Muscle of arm (tissue), 14 donors: ENCODE measurements at places on chromosomes 2 and 18. TPM values are rescaled to one million over a fixed set of nuclear protein-coding genes. Genes with fewer than 3 reads are reported as not detected.

- no peak for DNase-seq
Observed at GRCh38 chr2:48459921-48460320, 70.0 kb upstream of the STON1 start.

- no peak for DNase-seq
Observed at GRCh38 chr2:233761040-233761769, 1.1 kb downstream of the UGT1A1 start.

- DNase-seq: peak; percentile 17
Observed at GRCh38 chr2:289362-290089, 1.6 kb upstream of the ALKAL2 start.

DNA sequence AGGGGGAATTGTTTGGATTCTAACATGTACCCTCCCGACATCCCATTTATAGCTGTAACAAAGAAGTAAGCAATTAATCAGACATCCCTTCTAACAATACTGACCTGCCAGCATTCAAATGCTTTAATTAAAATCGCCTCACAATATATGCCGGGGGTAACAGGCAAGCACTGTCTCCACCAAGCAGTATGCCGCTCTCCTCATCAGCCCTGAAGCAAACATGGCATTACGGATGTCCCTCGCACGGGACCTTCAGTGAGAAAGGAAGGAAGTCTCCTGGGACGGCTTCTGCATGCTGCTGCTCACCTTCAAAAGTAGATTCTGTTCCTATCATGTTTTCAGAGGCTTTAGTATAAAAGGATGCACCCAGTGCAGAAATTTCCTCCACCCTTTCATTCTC, 292.7 kb upstream of the POU3F3 start:
- no peak for DNase-seq

- DNase-seq: no peak
Observed at GRCh38 chr18:7585276-7585670, 18.2 kb downstream of the PTPRM start.

DNA sequence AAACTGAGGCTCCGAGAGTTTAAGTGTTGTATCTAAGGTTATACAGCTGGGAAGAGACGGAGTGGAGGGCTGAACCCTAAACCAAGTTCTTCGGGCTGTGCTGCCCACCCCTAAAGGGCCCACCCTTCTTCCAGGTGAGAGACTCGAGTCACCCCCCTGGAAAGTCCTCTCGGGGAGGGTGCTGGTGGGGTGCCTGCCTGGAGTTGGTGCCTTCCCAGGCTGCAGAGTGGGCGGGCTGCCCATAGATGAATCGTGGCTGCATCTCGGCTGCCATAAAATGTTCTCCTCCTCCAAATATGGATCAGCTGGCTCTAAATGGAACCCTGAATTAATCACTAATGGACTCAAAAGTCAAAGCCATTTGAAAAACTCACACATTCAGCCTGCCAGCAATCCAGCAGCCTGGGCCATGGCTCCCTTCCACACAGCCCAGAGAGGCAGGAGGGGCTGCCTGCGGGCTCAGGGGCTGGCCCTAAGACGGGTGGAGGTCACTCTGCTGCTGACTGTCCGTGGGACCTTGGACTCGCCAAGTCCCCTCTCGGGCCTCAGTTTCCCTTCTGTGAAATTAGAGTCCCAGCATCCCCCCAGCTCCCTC, 7.7 kb downstream of the CIB4 start:
- DNase-seq: no peak

DNA sequence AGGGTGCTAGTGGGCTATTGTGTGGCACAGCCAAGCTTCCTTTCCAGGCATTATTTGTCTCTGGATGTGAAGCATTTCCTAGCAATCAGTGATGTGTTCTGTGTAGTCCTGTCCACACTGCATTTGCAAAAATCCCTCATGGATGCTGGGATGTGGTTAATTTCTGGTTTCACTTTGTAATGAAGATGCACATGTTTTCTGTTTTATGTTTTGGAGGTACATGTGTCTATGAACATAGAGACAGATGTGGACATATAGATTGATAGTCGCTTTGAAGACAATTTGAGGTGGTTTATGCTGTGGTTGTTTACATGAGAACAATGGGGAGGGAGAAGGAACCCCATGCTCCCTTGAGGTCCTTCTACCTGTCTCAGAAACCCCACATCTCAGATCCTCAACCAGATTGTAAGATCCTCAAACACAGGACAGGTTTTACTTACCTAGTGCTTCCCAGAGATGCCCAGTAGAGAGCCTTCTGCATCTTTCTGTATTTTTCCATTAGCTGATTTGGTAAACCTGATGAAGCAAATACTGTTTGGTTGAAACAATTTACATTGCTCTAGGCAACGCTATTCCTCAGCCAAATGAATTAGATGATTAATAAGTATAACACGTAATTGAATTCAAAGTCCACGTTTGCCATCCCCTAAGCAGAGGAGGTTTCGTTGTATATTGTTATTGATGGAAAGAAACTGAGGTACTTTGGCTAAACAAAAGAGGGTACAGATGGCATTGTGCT, 204.4 kb downstream of the SPP2 start:
- no peak for DNase-seq

CYP26B1 gene
- 19.6 TPM for polyA plus RNA-seq

ALK gene
- 0.12 TPM for polyA plus RNA-seq

HAAO gene
- 16.8 TPM for polyA plus RNA-seq
